ENCODE measurements at places on chromosomes 1 and 21.
A peak's percentile ranks its signal among the peaks of the same experiment; 100 is the strongest.

DNA sequence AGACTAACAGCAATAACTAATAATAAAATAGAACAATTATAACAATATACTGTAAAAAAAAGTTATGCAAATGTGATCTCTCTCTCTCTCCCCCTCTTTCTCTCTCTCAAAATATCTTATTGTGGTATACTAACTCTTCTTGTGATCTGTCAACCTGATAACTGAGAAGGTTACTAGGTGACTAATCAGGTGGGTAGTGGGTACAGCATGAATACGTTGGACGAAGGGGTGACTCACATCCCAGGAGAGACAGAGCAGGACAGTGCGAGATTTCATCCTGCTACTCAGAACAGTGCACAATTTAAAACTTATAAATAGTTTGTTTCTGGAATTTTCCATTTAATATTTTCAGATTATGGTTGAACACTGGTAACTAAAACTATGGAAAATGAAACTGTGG is 257.5 kb downstream of the LRRC40 start:
- DNase-seq = no peak

- DNase-seq = no peak
Measured at GRCh38 chr1:97791251-97791650, 129.6 kb downstream of the DPYD start.

DNA sequence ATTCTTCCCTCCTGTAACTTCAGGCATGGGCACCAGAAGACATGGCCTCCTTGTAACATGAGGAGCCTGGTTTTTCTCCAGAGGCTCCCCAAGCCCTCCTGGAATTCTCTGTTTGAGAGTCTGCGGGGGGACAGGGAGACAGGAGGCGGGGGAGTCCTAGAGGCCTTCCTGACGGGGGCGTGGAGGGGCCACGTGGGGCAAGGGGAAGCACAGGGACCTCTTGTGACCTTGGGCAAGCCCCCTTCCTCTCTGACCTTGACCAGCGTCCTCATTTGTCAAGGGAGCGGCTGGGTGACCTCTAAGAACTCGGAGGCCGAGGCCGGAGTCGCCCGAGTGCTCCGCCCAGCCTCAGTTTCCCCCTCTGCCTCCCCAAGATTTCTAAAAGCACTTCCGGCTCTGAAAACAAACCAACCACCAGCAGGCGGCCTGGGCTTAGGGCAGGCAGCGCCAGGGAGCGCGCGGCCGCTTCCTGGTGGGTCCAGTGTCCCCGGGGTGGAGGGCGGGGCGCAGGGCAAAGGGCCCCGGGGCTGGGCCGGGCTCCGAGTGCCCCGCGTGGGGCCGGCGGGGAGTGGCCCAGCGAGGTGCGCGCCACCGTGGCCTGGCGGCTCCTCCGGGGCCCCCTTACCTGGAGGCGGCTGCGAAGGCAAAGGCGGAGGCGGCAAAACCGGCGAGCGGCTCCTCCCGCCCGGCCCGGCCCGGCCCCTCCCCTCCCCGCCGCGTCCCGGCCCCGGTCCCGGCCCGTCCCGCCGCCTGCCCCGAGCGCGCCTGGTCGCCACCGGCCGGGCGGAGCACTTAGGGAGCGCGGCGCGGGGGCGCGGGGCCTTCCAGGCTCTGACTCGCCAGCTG is at the start of gene TMCO4:
TSS of gene TMCO4 (minus strand) at position 687 of the 846 bp plus-strand sequence. CDS start 19,158 bp downstream, outside the sequence.
- peak; percentile 40 for DNase-seq

- no peak for DNase-seq
Measured at GRCh38 chr1:64570267-64570855, 100.4 kb downstream of the CACHD1 start.

- DNase-seq = peak; percentile 54
Measured at GRCh38 chr1:230867903-230868735, at the start of gene C1orf198. C1orf198 (minus strand) TSS chr1:230868521; CDS start chr1:230868512, 9 bp downstream.

- DNase-seq = no peak
Measured at GRCh38 chr1:151811181-151811580, 6.0 kb upstream of the LINGO4 start.

DNA sequence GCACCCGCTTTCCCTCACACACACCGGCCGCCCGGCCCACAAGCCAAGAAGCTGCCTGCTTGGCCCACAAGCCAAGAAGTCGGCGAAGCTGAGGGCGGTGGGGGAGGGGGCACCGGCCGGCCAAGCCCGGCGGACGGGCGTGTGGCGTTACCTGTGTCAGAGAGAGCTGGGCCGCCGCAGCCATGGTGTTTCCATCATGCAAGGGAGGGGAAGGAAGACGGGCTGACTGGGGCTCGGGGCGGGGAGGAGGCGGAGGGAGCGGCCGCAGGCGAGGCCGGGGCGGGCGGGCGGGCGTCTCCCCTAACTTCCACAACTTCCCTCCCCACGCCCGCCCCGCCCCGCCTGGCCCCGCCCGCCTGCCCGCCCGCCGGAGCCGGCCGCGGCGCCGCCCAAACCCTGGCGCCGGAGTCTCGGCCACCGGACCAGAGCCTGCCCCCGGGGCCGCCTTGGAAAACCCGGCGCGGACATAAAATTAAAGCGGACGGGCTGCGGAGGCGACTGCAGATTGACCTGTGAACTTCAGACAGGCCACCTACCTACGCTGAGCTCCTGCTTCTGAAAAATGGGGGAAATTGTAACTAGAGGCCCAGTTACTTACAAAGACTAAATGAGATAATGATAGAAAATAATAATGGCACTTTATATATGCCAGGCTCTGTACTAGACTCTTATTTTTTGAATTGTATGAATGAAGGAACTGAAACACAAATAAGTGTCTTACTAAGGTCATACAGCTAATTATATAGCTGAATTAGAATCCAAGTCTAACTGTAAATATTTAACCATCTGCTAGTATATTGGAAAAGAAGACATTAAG is at the start of gene EPS15:
TSS of gene EPS15 (minus strand) at position 219 of the 817 bp plus-strand sequence. CDS start at position 184, 35 bp downstream.
- DNase-seq = peak; percentile 91

DNA sequence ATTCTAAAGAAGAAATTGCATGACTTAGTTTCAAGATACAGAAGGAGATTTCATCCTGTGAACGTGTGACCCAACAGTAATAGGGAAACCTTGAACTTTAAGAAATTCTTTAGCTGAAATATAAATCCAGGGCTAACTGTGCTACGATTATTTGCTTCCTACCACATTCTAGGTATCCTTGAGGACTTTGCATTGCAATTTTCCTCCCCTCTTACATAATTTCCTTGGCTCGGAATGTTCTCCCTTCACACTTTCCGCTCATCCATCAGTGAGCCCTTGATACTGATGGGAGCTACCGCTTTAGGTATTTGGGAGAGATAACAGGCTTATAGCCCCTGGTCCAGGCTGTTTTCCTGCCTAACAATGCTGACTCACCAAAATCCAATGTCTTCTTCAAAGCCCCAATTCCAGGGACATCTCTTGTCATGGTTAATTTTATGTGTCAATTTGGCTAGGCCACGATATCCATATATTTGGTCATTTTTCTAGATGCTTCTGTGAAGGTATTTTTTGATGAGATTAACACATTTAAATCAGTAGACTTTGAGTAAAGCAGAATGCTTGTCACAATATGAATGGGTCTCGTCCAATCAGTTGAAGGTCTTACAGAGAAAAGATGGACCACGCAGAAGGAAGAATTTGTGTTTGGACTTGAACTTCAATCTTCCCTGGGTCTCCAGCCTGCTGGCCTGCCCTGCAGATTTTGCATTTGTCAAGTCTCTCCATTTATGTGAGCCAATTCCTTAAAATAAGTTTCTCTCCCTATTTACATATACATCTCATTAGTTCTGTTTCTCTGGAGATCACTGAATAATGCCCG is 121.2 kb downstream of the PTPN14 start:
- DNase-seq = no peak

DNA sequence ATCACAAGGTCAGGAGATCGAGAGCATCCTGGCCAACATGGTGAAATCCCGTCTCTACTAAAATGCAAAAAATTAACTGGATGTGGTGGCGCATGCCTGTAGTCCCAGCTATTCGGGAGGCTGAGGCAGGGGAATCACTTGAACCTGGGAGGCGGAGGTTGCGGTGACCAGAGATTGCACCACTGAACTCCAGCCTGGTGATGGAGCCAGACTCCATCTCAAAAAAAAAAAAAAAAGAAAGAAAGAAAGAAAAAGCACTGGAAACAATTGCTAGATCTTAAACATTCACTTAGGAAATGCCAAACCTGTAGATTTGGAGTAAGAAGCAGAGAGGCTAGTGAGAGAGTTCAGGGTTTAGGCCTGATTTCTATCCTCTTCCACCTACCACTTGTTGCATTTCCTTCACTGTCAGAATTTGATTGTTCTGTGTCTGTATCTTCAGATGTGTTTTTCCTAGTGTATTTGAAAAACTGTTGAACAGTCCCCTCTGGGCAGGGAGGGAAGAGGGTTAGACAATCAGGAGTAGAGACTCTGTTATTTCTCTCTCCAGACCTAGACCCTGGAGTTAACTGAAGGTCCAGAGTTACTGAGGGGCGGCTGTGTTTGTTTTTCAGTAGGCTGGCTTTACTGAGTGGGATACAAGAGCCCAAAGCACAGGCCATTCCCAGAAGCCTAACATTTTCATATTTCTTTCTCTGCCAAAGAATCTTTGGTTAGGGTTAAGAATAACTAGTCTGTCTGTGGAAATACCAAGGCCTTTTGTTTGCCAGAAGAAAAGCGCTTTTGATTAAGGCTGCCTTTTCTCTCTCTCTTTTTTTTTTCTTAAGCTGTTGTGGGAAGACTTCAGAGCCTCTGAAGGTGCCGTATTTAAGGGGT is 31.1 kb upstream of the MACF1 start:
- no peak for DNase-seq

DNA sequence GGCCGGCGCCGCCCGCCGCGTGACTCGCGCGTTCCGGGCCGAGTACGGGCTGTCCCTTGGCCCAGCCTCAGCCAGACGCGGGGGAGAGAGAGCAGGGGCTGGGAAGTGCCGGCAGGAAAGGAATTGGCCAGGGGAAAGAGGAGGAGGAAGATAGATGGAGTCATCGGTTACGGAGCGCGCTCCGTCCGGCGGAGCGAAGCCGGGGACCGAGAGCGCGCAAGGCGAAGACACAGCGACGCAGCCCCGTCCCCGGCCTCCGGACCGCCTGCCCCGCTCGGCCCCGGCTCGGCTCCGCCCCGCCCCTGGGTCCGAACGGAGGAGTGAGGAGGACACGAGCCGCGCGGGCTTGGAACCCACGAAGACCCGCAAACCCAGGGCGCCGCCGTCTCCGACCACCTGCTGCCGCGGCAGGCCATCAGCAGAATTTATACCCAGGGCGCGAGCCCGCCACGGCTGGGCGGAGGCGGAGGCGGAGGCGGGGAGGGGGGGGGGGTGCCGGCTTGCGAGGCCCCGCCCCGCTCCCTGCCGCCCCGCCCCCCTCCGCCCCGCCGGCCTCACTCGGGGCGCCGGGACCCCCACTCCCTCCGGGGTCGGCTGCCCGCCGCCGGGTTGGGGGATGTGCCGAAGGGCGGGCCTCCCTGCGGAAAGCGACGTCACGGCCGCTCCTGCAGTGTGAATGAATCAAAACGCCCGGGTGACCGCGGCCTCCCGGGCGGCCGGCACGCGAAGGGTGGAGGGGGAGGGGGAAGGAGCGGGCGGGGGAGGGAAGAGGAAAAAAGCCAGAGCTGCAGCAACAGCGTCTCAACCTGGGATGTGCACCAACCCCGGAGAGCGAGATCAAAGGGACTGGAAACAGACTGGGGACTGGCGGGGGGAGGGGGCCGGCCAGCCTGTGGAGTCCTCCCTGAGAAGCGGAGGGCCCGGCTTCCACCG is at the start of gene LHX4:
TSS of gene LHX4 (plus strand) at position 782 of the 933 bp plus-strand sequence. CDS start 266 bp downstream, outside the sequence.
- DNase-seq = no peak

- DNase-seq = no peak
Measured at GRCh38 chr1:29639741-29640427, 403.6 kb downstream of the PTPRU start.

- peak; percentile 32 for DNase-seq
Measured at GRCh38 chr1:152533327-152533938, 19.2 kb downstream of the CRCT1 start.

DNA sequence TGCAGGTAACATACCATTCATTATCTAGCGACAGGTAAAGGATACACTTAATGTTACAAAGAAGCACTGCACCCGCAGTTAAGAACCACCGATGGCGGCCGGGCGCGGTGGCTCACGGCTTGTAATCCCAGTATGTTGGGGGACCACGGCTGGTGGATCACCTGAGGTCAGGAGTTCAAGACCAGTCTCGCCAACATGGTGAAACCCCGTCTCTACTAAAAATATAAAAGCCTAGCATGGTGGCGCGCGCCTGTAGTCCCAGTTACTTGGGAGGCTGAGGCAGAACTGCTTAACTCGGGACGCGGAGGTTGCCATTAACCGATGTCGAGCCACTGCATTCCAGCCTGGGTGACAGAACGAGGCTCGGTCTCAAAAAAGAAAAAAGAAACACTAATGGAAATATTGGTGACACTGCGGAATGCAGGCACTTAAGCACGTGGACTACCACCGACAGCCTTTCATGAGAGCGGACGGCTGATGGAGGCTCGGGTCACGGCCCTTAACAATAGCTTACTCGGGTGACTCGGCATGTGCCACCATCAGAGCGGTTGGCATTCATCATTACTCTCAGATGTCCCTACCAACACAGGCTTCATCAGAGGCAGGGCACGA is 542 bp downstream of the GAS5 start:
- peak; percentile 33 for DNase-seq

- DNase-seq = no peak
Measured at GRCh38 chr1:11487196-11487751, 8.3 kb downstream of the DISP3 start.

DNA sequence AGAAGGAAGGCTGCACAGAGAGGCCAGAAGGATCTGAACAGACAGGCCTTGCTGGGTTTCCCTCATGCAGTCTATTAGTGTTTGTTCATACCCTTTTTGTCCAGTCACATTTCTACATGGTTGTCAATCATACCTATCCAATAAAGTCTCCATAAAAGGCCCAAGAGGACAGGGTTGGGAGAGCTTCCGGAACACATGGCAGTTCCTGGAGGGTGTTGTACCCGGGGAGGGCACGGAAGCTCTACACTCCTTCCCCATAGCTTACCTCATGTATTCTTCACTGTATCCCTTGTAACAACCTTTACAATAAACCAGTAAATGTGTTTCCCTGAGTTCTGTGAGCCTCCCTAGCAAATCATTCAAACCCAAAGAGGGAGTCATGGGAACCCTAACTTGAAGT is 28.0 kb downstream of the MCOLN2 start:
- DNase-seq = no peak
